Stomach (tissue), 19 donors: ENCODE measurements at places on chromosomes 13 and 19.

- no peak for DNase-seq
Observed at GRCh38 chr13:100659578-100659977, 15.0 kb downstream of the TMTC4 start.

- no peak for DNase-seq
Observed at GRCh38 chr13:114310956-114311355, 3.3 kb upstream of the CHAMP1 start.

- DNase-seq = no peak
Observed at GRCh38 chr13:104436555-104436954, 1370.3 kb upstream of the SLC10A2 start.

GRCh38 chr13:98411617-98412265, 165.2 kb downstream of the STK24 start:
- no peak for DNase-seq

- DNase-seq = no peak
Observed at GRCh38 chr13:25166306-25166705, 5.8 kb downstream of the AMER2 start.

DNA sequence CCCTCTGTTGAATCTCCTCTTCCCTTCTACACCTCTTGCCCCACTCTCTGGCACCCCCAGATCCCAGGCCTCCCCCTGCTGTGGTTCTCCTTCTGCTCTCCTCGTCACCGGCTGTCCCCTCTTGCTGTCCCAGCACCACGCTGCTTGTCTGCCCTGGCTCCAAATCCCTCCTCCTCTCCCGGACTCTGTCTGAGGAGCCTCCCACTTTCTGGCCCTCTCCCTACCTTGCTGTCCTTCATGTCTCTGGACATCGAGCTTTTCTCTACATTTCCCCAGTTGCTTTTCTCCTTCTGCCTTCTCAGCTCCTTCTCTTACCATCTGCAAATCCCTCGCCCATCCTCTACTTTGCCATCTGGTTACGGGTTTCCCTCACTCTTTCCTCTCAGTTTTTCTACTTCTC, 1.2 kb downstream of the ZNF347 start:
- peak; percentile 33 for DNase-seq

DNA sequence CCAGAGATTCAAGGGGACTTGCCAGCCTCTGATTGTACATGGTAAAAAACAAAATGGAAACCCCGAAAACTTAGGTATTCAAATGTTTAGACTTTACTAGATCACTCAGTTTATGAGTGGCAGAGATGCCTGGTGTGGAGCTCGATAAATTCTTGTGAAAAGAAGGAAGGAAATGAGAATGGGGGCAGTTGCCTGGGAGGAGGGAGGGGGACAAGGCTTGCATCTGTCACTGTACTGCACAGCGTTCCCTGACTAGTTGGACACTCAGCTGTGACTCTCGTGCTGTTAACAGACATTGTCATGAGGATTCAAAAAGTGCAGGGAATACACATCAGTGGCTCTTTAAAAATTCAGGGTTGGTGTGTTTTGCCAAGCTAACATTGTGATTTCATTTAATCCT, 232.9 kb downstream of the ZIC5 start:
- DNase-seq = no peak

DNA sequence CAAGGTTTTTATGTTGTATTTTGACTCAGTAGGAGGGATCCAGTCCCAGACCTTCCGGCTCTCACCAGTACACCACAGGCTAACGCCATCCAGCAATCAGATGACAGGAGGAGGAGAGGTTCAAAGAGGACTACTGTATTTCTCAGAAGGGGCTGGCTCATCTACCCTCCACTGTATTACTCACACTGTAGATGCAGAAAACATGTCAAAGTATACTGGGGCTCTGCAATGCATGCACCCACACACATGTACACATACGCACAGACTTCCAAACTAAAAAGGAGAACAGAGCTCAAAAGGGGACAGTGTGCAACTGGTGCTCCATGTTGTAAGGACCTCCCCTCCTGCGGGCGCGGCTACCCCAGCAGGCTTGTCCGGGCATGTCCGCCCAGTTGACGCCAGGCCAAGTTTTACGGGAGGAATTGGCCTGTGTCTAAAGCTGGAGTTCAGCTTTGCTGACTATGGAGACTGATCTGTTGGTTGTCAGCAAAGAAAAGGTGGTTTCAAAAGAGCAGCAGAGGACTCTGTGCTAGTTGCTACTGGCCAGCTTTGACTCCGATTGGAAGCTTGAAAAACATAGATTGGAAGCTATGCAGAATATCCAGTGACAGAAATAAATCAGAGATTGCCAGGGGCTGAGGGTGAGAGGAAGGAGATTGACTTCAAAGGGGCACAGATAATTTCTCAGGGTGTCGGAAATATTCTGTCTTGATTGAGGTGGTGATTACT, 314.2 kb downstream of the DLEU7 start:
- DNase-seq = peak; percentile 70

GRCh38 chr19:19170053-19170872, at the start of gene MEF2B:
Gene MEF2B (minus strand): TSS chr19:19170263. CDS start chr19:19150735, 19,528 bp downstream.
- DNase-seq = peak; percentile 93

DNA sequence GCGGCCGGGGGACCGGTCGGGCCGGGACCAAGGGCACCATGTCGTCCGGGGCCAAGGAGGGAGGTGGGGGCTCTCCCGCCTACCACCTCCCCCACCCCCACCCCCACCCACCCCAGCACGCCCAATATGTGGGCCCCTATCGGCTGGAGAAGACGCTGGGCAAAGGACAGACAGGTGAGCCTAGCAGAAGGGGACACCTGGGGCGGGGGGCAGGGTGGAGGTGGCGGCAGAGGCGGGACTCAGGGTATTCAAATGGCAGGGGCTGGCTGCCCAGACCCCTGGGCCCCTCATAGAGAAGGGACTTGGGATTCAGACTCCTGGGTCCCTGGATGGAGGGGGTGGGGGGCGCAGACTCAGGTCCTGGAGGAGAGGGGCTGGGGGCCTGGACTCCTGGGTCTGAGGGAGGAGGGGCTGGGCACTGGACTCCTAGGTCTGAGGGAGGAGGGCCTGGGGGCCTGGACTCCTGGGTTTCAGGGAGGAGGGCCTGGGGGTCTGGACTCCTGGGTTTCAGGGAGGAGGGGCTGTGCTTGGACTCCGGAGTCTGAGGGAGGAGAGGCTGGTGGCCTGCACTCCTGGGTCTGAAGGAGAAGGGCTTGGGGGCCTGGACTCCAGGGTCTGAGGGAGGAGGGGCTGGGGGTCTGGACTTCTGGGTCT, 735 bp downstream of the BRSK1 start:
- DNase-seq = peak; percentile 46

GRCh38 chr19:17296976-17297375, 6.2 kb downstream of the ABHD8 start:
- DNase-seq = no peak

DNA sequence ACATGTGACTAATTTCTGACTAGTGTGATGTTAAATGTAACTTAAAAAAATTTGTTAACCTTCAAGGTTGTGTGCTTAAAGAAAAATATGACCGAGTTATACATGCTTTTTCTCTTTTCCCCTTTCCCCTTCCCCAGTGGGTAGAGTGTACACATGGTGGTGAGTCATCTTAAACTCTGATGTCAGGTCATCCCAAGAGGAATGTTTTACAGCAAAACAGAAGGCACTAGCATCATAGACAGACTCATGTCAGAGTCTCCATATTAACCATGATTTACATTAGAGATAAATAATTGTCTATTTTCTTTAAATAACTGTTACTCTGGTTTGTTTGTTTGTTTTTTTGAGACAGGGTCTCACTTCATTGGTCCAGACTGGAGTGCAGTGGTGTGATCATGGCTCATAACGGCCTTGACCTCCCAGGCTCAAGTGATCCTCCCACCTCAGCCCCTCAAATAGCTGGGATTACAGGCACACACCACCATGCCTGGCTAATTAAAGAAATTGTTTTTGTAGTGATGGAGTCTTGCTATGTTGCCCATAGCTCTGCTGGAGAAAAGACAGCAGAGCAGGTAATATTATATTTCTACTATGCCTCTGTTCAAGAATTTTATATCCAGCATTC, 160.4 kb upstream of the PCDH9 start:
- DNase-seq = no peak

DNA sequence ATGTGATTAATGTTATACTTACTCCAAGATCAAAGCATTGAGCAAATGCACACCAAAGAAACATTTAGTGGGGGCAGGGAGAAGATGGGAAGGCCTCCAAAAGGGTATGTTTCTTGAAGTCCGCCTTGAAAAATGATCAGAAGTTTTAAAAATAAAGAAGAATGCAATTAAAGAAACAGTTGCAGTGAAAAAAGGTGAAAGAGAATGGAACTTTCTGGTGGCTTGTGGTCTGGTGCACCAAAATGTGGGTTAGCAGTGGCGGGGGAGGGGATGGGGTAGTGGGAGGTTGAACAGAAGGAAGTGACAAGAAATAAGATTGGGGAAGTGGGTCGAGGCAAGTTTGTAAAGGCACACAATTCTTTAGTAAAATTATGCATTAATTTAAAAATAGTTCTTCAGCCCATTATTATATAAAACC, 2.5 kb downstream of the LCP1 start:
- peak; percentile 62 for DNase-seq

DNA sequence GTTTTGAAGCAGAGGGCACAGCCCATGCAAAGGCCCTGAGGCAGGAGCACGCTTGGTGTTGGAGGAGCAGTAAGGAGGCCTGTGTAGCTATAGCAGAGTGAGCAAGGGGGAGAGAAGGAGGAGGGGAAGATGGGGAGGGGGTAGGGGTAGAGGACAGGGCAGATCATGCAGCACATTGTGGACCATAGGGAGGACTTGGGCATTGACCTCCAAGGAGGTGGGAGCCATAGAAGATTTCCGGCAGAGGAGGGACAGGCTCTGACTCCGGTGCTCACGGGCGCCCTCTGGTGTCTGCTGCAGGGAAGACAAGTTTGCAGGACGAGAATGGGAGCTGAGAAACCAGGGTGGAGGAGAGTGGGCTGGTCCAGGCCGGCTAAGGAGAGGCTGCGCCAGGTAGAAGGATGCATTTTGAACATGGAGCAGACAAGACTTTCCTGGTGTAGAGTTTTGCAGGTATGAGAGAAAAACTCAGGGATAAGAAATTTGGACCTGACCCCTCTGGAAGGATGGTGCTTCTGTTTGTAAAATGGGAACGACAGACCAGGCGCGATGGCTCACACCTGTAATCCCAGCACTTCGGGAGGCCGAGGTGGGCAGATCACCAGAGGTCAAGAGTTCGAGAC, 13.7 kb upstream of the CREB3L3 start:
- DNase-seq = peak; percentile 91

DNA sequence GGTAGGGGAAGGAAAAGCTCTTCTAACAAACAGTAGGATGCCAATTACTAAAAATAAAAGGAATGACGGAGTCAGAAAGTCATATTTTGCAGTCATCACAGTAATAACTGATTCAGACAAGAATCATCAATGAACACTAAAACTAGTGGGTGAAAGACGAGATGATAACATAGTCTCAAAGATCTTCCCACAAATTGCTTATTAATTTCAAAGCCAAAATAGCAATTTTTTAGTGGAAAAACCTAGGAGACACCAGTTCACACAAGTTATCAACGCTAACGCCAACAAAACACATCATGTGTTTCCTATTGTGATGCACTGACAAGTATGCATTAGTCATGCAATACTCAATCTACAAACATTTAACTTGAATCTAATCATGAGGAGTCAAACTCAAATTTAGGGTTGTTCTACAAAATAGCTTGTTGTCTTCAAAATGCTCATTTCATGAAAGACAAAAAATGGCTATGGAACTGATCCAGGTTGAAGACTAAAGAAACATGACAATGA, 18.6 kb downstream of the ZNF233 start:
- DNase-seq = no peak

GRCh38 chr13:99004978-99005377, 27.1 kb upstream of the DOCK9 start:
- DNase-seq = no peak

GRCh38 chr19:17775245-17775927, 19.6 kb upstream of the B3GNT3 start:
- DNase-seq = no peak

DNA sequence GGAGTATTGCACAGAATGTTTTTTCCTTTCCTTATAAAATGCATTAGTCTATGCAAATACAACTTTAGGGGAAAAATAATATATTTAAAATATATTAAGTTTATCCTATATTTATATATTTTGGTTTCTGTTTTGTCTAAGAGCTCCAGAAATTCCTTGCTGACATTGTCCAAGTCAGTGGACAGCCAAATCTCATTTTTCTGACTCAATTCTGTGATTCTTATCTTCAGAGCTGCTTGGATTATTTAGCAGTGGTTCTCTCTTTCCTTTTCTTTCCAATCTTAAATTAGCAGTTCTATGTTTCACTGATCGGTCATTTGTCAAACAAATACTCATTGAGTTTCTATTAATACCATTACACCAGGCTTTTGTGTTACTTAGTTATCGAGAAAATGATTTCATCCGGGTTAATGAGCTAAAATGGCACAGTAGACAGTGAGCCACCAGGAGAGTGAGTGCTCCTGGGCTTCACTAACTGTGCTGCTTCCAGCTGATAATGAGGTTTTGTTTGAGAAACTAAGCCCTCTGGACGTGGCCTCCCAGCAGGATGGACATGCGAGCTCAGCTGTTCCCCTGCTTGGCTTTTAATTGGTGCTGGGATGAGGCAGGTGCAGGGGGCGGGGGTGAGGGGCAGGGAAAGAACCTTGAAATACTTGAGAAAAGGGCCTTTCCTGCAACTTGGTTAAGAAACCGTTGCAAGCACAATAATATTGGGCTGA, 44.0 kb downstream of the ATP11A start:
- peak; percentile 43 for DNase-seq

DNA sequence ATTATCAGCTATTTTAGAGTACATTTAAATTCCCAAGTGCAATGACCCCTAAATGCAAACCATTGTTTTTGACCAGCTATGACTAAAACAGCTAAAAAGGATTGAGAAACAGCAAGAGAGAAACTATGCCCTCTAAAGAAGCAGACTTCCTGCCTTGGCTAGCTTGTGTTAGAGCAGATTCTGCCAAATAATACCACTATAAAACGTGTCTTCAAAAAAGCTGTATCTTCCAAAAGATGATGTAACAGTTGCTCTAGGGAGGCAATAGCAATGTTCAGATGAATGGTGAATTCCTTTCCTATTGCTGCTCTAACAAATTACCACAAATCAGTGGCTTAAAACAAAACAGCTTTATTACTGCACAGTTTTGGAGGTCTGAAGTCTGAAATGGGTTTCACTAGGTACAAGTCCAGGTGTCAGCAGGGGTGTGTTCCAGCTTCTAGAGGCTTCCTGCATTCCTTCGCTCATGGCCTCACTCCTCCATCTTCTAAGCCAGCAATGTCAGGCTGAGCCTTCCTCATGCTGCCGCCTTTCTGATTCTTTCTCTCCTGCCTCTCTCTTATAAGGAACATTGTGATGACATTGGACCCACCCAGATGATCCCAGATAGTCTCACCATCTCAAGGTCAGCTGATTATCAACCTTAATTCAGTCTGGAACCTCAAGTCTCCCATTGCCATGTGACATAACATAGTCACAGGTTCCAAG, 84.5 kb downstream of the LRRC63 start:
- DNase-seq = peak; percentile 56

DNA sequence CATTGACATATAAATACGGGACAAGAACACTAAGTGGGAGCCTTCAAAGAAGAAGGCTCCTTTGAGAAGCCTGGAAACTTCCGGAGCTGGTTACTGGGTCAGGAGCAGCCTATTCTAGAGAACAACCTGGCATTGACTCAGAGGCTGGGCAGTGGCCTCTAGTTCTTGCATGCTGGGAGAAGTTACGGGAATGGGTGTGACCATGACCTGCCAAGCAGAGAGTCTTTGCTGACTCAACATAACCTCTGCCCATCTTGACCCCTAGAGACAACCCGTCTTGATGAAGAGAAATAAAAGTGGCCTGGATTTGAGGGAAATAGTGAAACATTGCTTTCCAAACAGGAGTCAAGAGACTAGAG, 21.0 kb downstream of the STARD13 start:
- no peak for DNase-seq
